ENCODE measurements at places on chromosomes 1 and 21.

- DNase-seq, result no peak
Observed at GRCh38 chr21:46626975-46627501, 8.4 kb upstream of the PRMT2 start.

- no peak for DNase-seq
Observed at GRCh38 chr21:17501107-17502006, 11.5 kb upstream of the CXADR start.

- no peak for DNase-seq
Observed at GRCh38 chr1:119009312-119009655, 21.1 kb upstream of the TBX15 start.

DNA sequence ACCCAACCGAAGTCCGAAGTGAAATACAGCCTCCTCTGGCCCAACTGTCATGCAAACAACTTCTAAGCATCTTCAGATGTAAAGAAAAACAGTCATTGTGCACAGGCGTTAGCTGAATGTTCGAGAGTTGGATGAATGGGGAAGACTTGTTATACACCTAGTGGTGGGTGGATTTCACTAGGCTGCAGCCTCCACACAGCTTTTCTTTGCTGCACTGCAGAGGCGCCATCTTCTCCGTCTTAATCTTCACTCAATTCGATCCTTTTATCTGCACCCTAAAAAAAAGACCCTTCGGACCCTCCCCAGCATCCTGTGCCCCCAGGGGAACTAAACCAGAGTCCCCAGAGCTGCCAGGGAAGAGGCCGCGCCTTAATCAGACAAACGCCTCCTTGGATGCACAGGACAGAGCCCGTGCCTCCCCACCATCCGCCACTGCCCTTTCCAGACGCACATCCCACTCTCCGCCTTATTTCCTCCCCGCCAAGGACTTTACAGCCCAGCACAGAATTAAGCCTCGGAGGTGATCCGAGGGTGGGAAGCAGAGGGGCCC, 1.4 kb downstream of the APP start:
- peak; percentile 59 for DNase-seq

GRCh38 chr1:233665575-233666270, 51.8 kb downstream of the KCNK1 start:
- no peak for DNase-seq

DNA sequence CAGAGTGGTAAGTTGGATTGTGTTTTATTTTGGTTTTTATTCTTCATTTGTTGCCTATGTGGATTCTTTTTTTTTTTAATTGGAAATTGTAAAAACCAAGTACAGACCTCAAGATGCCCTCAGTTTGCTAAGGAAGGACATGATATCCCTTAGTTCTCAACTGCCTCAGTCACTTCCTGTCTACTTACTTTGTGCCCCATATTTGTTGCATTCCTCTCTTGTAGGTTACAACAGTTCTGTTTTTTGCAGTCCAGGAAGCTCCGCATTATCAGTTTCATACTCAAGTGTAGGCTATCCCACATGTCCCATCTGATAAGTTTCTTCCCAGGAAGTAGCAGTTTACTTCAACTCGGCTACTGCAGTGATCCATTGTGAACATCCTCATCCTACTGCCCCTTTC, 82.0 kb downstream of the RPAP2 start:
- DNase-seq, result no peak

GRCh38 chr1:21766210-21766609, 16.7 kb downstream of the USP48 start:
- DNase-seq, result peak; percentile 28

DNA sequence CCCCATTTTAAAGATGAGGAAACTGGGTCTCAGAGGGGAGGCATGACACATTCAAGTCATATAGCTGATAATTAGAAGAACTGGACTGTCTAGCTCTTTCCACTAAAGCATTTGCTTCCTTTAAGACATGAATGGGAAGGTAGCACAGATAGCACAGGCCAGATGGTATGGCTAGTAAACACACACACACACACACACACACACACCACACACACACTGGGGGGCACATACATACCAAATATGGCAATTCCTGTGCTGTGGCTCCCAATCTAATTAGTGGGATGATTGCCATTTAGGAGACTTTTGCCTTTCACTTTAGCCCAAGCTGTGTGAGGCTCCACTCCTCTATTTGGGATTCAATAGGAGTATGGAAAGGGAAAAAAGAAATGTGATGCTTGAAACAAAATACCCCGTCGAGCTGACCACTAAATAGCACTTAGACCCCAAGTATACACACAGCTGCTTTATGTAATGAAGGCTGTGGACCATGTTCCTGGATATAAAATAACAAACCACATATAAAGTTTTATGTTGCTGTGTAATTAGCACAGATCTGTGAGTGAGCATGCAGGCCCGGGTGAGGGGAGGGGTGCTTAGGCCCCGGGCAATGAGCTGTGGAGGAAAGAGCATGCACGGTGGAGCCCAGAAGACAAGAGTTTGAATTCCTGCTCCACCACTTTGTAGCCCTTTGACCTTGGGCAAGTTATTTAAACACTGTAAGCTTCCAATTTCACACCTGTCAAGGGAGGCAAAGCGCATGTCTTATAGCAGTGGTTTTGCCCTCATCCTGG, 6.8 kb upstream of the TRABD2B start:
- no peak for DNase-seq

- DNase-seq, result peak; percentile 35
Observed at GRCh38 chr1:167601442-167602383, 28.3 kb upstream of the RCSD1 start.

GRCh38 chr1:179955287-179955680, 674 bp downstream of the CEP350 start:
- no peak for DNase-seq

DNA sequence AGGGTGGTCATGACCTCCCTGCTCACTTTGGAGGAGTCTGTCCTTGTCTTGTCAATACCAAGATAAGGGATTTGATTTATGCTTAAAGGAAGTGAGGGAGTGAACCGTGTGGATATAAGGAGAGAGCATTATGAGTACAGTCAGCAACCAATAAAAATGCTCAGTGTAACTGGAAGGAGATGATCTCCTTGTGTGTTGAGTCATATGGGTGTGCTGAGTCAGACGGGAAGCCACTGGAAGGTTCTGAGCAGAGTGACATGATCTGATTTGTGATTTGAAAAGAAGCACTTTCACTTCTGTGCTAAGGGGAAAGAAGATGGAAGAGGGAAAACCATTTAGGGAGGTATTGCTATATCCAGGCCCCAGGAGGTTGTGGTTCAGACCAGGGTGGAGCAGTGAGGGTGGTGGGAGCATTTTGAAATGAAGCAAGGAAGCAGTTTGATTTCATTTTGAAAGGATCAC, 2.5 kb upstream of the BCL10 start:
- peak; percentile 79 for DNase-seq

DNA sequence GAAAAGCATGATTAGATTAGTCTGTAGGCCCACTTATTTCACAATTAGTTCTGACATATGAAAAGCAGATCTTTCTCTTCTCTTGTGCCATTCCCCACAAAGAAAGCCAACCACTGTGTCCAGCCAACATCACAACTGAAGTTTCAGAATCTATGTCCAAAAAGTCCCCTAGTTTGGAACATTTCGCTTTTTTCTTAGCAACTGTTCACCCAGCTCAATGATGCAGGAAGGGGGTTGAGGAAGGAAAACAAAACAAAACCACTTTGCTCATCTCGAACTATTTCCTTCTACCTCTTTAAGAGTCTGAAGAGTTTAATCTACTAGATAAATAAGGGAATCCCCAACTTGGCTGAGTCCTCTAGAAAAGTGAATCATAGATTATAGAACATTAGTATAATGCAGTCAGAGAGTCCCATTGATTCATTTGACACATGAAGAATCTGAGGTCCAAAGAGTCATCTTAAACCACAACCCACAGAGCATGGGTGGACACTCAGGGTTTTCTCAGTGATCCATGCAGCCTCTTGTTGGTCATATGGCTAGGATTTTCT, 159.3 kb upstream of the SGIP1 start:
- peak; percentile 71 for DNase-seq

DNA sequence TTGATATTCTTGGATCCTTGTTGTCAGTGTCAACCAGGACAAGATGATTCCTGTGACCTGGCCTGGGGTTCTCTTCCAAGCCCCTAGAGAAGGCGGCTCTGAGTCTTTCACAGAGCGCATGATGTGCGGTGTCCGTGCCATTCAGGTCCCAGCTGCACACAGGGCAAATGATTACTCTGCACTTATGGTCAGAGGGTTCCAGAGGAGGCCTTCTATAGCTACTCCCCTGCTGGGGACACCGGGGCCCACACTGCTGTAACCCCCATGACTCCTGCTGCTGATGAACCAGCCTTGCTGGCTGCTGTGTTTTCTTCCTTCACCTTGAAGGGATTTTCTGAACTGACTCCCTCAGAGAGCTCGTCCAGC, 1.5 kb downstream of the PTGFRN start:
- DNase-seq, result no peak

GRCh38 chr1:29669912-29670311, 433.6 kb downstream of the PTPRU start:
- no peak for DNase-seq

- DNase-seq, result no peak
Observed at GRCh38 chr1:10388387-10388715, 10.5 kb upstream of the PGD start.

GRCh38 chr1:113938192-113938591, 9.1 kb downstream of the HIPK1 start:
- DNase-seq, result no peak

- no peak for DNase-seq
Observed at GRCh38 chr1:8976896-8977450, 31.3 kb downstream of the CA6 start.
